ENCODE measurements at places on chromosomes 3 and 15.

GRCh38 chr3:8452112-8452511, 49.5 kb upstream of the LMCD1 start:
- DNase-seq = no peak

- no peak for DNase-seq
These were observed 35.4 kb downstream of the TPM1 start for GRCh38 chr15:63077952-63078351.

DNA sequence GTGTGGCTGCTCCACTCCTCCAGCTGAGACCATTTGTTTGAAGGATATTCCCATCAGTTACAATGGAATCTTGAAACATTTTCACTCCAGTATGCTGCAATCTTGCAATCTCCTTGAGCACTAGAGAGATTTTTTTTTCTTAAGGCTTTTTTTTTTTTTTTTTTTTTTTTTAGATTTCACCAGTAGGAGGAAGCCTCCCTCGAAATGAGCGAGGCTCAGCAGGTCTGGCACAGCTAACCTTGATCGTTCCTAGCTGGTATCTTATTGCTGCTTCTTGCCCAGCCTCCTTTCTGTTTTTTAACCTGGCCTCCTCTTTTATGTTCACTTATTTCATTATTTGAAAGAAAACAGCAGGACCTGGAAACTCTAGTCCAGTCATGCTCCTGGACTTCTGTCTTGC, 48.1 kb downstream of the RAP2B start:
- no peak for DNase-seq

DNA sequence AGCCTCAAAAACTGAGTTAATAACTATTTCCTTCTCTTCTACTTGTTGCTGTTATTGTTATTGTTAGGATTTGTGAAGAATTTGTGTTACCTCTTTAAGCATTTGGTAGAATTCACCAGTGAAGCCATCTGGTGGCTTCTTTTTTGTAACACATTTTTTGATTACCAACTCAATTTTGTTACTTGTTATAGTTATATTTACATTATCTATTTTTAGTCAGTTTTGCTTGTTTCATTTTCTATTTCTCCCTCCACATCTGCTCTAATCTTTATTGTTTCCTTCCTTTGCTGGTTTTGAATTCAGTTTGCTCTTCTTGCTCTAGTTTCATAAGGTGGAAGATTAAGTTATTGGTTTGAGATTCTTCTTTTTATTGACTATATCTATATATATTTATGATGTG, 3.7 kb upstream of the SLC9C1 start:
- DNase-seq = no peak

GRCh38 chr3:123347691-123348264, 101.1 kb downstream of the ADCY5 start:
- no peak for DNase-seq

Measured in stimulated activated CD8-positive, alpha-beta memory T cell treated with anti-CD3 and anti-CD28 coated beads, Interleukin-7, amount 100 ng/mL, for 1 hour (primary cell).